ENCODE measurements at places on chromosomes 16 and 17.
A peak's percentile ranks its signal among the peaks of the same experiment; 100 is the strongest.

DNA sequence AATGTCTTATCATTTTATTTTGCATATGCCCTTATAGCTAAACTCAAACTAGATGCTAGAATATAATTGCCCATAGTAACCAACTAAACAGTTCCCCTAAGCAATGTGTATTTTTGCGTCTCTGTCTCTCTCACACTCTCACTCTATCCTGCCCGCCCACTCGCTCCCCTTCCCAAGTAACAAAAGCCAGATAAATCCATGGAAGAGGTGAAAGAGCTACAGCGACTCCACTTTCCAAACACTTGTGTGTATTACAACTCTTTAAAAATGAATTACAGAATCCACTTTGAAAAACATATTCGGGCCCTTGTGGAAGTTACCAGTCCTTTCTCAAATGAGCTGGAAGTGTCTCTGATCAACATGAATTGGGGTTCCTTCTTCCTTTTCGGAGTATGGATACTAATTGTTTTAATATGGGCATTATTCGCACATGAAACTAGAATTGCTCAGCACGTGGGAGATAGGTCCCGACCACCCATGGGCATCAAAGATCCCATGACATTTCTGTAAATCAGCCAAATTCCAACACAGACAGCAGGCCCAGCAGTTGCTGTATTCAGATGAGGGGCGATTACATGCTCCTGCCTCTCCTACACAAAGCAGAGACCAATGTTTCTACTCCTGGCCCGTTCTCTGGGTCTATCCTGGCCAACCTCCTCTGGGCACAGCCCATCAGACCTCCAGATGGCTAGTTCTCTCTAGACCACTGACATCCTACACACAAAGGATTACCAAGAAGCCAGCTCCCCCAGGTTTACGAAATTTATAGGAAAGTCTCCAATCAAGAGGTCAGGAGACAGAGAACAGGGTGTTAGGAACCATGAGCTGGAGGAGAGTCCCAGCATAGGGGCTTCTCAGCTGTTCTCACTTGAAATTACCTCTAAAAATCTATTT, 121.5 kb downstream of the ZFHX3 start:
- no peak for DNase-seq

- DNase-seq, result peak; percentile 87
These were observed 71.8 kb downstream of the PRKCA start for GRCh38 chr17:66373944-66374817.

DNA sequence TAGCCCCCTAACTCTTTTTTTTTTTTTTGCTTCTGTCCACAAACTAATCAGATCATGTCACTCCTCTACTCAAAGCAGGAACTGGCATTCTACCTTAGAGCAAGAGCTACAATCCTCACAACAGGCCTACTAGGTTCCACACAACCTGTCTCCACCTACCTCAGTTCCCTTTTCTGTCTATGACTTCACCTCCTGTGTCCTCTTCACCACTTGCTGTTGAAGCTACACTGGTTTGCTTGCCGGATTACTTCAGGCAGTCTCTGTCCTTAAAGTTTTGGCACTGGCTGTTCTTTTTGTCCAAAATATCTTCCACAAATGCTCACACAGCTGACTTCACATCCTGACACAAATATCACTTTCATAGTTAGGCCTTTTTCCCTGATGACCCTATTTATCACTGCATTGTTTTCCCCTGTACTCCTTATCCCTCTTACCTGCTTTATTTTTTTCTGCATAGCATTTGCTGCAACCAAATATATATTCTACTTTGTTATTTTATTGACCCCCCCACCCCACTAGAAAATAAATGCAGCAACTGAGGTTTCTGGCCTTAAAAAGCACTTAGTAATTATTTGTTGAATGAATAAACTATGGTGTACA, 72.0 kb downstream of the KANSL1 start:
- no peak for DNase-seq

DNA sequence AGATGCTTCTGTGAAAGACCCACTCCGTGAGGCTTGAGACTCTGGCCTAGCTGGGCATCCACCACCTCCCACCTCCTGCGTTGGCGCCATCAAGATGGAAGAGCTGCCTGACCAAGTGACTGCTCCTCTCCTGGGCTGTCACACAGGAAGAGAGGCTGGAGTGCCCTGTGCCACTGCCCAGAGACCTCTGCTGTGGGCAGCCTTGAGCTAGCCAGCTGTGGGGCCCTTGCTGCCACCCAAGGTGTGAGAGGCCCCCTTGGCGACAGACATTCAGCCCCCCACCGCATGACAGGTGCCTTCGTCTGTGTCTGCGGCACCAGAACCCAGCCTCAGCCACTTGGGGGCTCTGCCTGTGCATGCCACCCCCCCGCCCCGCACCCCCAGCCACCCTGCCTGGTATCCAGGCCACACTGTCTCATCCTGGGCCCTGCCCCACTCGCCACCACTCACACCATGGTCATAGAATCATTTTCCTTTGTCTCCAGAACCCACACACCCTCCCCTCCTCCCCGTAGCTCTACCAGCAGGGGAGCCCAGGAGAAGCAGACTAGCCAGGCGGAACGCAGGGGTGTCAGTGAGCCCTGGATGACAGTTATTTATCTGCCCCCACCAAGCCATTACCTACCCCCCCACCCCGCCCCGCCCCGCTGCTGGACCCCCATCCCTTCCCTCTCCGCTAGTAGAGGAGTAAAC, 120.9 kb upstream of the LHX1 start:
- no peak for DNase-seq

DNA sequence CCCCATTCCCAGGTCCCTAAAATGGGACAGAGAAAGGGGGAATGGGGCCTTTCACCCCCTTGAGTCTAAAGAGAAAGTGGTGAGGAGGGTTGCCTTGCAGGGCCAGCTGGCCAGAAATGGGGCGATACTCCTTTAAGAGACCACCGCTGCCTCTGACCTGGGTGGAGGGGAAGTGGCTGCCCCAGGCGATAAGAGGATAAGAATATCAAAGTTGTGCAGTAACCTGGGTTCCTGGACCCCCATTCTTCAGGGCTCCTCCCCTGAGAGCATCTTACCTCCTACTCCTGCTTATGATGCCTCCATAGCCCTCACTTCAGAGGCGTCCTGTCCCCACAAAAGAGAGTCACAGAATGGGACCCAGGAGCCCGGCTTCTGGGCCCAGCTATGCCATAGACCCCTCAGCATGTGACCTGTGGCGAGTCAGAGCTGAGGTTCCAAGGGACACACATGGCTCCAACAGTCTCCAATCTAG, 5.2 kb upstream of the TSPOAP1 start:
- DNase-seq, result no peak

DNA sequence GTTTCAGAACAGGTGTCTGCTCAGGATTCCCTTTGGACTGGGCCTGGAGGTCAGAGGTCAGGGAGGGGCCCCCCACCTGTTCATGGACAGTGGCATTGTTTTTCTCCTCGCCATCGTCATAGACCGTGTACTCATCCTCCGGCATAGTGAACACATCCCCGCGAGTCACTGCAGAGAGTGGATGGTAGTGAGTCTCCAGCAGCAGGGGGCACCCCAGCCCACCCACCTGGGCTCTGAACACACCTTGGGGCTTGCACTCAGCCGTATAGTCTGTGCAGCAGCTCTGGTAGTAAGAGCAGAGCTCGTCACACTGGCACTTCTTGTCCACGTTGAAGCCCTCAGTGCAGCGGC, 448 bp downstream of the VTN start:
- DNase-seq, result no peak

- peak; percentile 34 for DNase-seq
These were observed 787 bp downstream of the PRKAR1A start for GRCh38 chr17:68512960-68513474.

DNA sequence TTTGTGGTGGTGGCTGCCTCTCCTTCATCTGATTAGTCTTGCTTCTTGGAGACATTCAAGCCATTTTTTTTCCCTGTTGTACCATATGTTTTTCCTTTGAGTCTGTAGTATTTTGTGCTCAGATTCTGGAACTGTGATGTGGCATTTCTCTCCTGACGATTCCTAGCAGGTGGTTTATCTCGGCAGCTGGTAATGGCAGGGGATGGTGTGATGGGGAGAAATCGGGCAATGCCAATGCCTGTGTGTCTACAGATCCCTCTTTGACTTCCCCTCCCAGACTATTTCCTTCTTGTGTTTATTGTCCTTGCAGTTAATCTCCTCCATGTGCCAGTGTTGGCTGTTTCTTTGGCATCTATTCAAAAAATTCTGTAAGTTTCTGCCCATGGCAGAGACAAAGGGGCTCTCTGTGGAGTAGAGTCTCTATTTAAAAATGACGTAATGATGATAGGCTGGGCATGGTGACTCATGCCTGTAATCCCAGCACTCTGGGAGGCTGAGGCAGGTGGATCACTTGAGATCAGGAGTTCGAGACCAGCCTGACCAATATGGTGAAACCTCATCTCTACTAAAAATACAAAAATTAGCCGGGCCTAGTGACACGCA, 90.2 kb upstream of the ERCC4 start:
- DNase-seq, result peak; percentile 94

DNA sequence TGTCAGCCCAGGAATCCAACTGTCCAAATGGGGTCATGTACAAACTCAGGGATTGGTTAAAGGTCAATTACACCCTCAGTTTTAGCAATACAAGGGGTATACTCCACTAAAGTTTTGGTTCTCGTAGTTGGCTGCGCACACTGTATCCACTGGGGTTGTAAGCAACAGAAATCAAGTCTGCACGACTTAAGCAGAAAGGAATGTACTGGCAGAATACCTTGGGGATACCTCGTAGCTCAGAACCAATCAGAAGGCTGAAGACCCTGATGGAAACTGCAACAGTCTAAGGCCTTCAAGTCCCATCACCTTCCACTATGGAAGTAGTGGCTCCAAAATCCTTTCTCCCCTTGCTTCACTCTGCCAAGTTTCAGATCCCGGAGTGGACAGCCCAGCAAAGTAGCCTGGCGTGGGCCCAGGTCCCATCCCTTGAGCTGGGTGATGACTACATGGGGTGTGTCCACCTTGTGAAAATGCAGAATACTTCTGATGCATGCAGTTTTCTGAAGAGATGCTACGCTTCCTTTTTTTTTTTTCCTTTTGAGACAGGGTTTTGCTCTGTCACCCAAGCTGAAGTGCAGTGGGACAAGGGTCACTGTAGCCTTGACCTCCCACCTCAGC, 21.1 kb upstream of the RPH3AL start:
- no peak for DNase-seq

DNA sequence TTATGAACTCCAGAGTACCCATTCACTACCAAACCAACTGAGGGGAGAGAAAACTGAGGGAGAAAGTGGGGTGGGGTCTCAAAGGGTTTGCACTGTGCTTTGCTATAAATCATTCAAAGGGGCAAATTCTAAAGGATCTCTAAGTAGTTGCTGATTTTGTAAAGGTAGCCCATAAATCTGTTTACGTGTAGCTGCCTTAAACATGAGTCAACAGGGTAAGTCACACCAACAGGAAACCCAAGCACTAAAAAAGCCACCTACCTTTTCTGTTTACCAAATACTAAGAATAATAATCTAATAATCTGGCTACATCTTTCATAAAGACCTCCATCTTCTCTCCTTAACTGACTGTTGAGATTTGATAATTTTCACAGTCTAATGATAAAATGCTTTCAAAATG, 8.4 kb upstream of the HSBP1 start:
- DNase-seq, result no peak

- DNase-seq, result no peak
These were observed 7.2 kb upstream of the AGRP start for GRCh38 chr16:67490335-67491096.

- no peak for DNase-seq
These were observed 78.8 kb upstream of the FOXF1 start for GRCh38 chr16:86431540-86431939.

- no peak for DNase-seq
These were observed 290.0 kb downstream of the HAPSTR1 start for GRCh38 chr16:9381399-9381798.
